Frontal cortex (tissue), 4 donors: ENCODE measurements at places on chromosomes 1 and 21. TPM values are rescaled to one million over a fixed set of nuclear protein-coding genes. Genes with fewer than 3 reads are reported as not detected.

DNA sequence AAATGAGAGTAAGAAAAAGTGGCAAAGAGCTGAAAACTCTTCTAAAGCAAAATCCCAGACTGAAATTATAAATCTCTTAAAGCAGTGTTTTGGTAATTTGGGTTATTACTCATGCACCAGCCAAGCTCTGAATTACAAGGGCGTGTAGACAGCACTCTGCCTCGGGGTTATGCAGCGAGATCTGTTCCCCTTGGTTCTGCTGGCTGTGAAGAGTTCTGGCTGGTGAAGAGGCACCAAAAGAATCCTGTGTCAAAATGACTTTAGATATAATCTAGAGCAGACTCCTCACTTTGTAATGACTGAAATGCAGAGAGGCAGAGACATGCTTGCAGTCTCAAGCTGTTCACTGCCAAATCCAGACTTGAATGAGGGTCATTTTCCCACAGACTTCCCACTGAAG lies 461.8 kb upstream of the CXADR start:
- no peak for DNase-seq

DNA sequence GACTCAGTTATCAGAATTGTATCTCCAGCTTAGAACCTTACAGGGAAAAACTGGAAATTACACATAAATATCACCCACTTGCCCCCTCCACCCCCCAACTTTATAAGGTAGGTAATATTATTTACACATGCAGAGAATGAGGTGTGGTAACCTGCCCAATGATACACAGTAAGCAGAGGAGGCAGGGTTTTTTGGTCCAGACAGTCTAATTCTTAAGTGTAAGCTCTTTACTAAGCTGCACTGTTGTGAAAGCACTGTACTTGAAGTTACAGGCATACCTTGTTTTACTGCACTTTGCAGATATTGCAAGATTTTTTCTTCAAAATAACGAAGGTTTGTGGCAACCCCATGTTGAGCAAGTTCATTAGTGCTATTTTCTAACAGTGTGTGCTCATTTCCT lies 24.8 kb upstream of the MYOCOS start:
- DNase-seq = no peak

- no peak for DNase-seq
Measured at GRCh38 chr21:31145274-31145673, 107.0 kb upstream of the KRTAP19-8 start.

Gene CCDC27
- not detected for total RNA-seq

GRCh38 chr1:175920381-175920780 lies 177.0 kb upstream of the TNR start:
- no peak for DNase-seq

Gene B3GALT2
- 148 TPM for total RNA-seq

DNA sequence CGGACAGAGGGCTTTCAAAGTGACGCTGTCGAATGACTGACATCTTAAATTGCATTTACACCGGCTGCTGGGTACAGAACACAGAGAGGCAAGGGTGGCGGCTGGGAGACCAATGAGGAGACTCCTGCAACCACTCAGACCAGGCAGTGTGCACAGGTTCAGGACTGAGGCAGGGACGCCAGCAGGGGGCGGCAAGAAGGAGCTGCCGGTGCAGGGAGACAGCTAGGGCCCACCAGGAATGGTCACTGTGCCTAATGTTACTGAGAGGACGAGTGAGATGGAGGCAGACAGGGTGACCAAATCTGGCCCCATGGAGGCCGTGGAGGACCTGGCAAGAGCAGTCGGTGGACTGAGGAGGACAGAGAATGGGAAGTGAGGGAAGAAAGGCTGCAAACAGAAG lies 23.5 kb downstream of the GLIS1 start:
- DNase-seq = no peak

Gene CYP4A11
- total RNA-seq = not detected

DNA sequence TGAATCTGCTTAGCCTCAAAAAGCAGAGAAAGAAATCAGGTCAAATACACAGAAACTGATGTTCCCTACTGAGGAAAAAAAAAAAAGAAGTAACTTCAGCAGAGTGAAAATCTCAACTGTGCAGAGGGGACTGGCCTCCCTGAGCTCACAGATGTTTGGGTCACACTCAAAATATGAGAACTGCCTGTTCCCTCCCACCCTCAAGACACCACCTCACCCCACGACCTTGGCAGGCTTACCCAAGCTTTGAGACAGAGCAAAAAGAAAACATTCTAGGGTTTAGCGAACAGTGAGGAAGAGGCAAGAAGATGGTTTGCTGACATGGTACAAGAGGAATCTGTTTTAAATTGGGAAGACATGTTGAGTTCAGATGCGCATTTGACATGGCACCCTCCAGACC lies 48.8 kb downstream of the NID1 start:
- no peak for DNase-seq

DNA sequence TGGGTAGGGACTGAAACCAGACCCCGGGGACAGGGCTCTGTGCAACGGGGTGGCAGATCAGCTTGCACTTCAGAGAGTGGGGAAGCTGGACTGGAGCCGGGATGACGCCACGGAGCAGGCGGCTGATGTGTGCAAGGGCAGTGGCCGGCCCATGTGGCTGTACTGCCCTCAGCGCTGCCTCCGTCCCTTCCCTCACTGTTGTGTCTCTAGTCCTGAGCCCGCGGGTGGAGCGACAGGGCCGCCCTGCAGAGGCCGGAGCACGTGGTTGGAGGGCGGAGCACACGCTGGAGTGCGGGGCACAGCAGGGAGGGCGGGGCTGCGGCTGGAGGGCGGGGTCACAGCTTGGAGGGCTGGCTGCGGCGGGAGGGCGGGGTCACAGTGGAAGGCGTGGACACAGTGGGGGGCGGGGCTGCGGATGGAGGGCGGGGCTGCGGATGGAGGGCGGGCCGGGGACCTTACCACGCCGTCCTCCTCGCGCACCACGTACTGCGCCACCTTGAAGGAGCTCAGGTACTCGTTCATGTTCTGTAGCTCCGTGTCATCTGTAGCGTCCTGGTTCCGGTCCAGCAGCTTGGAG lies 52.4 kb downstream of the CHD5 start:
- peak; percentile 81 for DNase-seq

GRCh38 chr1:216793303-216793702 lies 70.1 kb upstream of the ESRRG start:
- no peak for DNase-seq

DNA sequence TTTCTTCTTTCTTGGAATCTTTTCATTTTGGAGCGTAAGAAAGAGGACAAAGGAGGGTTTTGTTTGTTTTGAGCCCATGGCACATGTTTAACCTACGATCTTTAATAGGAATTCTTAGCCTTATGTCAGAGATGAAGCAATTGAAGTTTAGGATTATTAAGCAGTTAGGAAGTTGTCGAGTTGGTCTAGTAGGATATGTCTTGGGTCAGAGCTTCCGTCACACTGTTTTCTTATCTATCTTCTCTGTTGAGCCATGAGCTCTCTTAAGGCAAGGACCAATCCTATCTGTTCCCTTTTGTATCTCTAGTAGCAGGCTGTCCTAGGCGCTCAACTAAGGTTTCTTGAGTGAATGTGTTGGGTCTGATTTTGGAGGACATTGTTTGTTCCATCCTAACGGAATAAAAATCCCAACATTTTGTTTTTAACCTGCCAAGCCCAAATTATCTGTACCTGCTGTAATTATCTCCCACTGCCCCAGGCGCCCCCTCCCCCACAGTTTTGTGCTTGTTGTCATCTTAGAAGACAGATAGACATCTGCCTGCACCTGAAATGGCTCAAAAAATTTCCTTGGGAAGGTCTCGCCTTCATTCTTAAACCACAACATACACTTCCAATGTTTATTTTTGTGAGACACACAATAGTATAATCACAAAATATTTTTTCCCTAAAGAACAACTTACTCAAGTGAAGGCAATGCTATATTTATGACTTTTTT lies 95.3 kb upstream of the GADD45A start:
- no peak for DNase-seq

GRCh38 chr21:41777951-41778815 lies 11.3 kb upstream of the RIPK4 start:
- DNase-seq = peak; percentile 82

Gene RPTN
- not detected for total RNA-seq

DNA sequence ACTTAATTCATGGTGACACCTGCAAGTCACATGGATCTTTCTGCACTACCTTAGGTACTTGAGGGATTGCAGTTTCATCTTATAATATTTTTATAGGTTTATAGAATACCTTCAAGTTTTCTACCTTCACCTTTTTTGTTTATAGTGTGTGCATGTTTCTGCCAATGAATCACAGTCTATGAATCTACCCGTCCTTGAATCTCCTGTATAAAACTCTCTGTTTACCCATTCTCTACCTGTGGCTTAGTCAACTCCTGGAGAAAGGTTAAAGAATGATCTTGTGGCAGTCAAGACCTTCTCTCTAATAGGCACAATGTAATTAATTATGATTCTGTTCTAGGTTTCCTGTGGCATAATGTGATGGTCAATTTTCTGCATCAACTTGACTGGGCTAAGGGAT lies 3.2 kb upstream of the GSTM2 start:
- DNase-seq = no peak

DNA sequence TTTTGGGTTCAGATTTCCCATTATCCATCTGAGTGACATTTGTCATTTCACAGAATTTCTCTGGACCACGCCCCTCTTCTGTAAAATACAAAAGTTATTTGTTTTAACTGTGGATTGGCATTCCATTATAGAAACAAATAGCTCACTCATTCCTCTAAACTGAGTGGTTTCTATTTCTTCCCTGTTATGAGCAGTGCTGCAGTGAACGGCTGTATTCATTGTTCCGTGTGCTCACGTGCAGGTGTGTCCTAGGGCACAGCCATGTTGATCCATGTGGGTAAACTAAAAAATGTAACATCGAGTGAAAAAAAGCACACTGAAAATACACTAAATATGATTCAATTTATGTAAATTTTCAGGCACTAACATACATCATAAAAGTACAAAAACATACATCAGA lies 27.0 kb upstream of the IL12RB2 start:
- no peak for DNase-seq

GRCh38 chr1:201678264-201679101 lies 139.6 kb downstream of the NAV1 start:
- no peak for DNase-seq

- DNase-seq = no peak
Measured at GRCh38 chr1:231594123-231594522, 32.5 kb upstream of the DISC1 start.
